Fibroblast of skin of scalp (primary cell): ENCODE measurements at places on chromosomes 7 and 10.
A peak's percentile ranks its signal among the peaks of the same experiment; 100 is the strongest.

GRCh38 chr7:8129318-8129659 is 132.7 kb downstream of the ICA1 start:
- DNase-seq: no peak

GRCh38 chr7:2807845-2808772 is 36.0 kb downstream of the GNA12 start:
- DNase-seq: no peak

- peak; percentile 49 for DNase-seq
These were observed 148.8 kb downstream of the CHRM2 start for GRCh38 chr7:137017221-137017620.

- DNase-seq: no peak
These were observed 528.5 kb upstream of the MGMT start for GRCh38 chr10:128938558-128938957.

GRCh38 chr10:84375011-84375410 is 46.6 kb downstream of the CCSER2 start:
- peak; percentile 52 for DNase-seq

GRCh38 chr10:36888925-36889573 is 236.3 kb upstream of the ANKRD30A start:
- DNase-seq: peak; percentile 19

DNA sequence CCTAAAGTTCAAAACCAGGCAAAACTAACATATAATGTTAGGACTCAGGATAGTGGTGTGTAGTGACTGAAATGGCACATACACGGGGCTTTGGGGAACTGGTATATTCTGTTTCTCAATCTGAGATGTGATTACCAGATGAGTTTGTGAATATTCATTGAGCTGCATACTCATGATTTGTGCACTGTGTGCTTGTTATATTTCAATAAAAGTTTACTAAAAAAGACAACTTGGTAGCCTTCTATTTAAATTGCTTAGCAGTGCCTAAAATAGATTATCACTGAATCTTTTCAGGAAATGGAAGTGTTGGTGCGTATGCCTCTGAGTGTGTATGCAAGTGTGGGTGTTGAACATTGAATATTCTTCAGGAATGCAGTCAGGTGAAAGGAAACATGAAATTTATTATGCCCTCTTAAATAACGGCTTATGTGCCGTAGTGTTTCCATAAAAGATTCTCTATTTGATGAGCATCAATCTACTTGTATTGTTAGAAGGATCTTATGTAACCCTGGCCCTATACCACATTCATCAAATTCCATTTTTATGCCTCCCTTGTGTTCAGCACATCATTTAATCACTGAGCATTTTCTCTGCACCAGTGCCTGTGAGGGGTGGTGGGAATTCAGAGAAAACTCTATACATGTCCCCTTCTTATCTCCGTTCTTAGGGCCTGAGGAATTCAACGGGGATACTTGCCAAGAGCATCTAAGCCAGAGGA is 82.6 kb upstream of the AUTS2 start:
- no peak for DNase-seq

DNA sequence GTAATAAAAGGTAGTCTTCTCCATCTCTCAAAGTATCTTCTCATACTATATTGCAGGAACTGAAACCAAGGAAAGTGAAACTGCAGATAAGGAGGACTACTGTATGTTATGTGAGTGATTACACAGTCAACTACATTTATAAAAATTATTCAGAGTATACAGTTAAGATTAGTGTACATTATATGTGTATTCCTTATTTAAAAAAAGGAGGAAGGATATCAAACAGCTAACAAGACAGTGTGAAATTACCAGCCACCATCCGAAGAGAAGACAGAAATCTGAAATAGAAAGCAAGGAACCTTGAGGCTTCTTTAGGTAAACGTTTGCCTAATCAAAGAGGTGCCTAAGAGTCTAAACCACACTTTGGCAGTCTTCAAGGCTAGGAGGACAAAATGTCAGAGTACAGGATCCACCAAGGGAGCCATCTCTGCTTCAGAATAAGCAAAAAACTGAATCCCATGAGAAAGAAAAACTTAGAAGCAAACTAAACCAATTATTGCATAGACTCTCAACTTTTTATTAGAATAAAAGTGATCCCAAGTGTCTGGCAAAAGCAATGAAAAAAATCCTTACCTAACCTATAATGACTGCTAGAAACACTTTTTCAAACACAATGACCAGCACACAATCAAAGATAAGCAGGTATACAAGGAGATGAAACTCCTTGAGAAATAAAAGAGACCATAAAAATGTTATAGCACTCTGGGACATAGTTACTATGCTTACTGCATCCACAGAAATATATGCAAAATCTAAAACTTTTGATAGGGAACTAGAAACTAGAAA is 6.4 kb downstream of the USP6NL start:
- no peak for DNase-seq

DNA sequence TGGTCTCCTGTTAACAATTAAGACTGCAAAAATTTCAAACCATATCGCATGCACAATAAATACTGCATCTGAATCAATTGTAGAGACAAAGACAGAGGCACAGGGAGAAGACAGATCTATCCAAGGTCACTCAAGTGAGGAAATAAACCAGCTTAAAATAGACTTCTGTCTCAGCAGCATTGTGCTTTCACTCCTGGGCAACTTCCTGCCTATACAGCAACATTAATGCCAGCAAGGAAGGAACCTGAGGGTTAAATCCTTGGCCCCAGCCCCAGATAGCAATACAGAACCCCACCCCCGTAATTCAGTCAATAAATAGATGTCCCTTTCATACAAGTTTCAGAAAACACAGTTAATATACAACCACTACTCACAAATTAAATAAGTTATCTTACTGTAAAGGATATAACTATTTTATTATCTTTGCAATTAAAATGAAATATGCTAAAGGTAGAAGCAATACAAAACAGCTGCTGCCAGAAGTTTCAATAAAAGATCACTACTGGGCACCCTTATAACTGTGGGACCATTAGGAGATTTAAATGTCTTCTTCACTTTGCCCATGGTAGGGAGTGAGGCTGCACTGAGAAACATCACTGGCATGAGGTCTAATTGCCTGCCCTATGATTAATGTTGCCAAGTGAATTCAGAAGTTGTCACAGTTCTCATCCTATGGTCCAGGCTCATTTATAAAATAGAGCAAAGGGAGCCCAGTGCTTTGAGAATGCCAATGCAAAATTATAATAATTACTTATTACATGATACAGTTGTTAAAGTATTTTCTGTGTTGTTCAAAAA is 49.4 kb downstream of the CAV1 start:
- DNase-seq: no peak

DNA sequence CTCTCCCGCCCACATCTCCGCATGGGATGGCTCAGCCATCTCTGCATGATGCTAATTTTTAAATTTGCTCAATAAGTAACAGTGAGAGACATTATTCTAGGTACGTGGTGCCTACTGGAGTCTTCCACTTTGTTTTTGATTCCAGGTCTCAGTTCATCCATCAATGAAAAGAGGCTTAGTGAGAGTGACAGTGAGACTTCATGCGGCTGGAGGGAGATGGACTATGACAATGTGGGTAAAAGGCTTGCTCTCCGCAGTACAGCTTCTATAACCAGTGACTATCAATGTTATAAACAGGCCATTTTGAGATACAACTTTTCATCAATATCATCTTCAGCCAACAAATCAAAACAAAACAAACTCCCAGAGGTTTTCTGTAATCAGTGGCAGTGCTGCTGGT is 563.4 kb upstream of the MKI67 start:
- DNase-seq: no peak

DNA sequence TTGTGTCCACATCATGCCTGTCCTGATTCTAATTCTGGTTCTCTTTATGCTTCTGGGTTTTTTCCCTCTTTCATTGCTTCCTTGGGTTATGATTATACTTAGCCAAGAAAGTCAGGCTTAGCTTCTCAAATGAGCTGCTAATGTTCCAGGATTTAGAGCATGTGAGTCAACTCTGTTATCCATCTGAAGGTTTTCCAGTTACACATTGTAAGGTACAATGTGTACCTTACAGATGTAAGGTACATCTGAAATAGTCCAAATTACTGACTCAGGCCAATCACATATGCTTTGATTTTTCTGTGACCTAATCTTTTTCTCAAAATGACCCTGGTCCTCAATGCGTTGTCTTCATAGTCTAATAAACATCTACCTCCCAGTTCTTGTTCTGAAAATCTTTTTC is 13.3 kb upstream of the MIOS start:
- no peak for DNase-seq

DNA sequence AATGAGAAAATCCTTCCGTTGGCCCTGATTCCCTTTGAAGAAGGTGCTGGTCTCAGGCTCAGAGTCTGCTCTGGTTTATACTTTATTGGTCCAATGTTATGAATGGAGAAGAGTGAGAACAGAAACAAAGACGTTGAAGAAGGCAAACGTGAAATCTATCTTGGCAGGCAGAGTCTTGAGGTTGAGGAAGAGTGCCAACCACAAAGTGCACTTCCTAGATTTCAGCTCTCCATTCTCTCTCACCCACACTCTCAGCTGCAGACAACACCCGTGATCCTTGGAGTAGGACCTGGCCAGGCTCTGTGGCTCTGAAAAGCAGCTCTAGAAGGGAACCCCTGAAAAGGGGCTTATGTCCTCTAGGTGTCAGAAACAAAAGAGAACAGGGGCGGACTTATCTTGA is 128.9 kb upstream of the PLXNA4 start:
- no peak for DNase-seq

DNA sequence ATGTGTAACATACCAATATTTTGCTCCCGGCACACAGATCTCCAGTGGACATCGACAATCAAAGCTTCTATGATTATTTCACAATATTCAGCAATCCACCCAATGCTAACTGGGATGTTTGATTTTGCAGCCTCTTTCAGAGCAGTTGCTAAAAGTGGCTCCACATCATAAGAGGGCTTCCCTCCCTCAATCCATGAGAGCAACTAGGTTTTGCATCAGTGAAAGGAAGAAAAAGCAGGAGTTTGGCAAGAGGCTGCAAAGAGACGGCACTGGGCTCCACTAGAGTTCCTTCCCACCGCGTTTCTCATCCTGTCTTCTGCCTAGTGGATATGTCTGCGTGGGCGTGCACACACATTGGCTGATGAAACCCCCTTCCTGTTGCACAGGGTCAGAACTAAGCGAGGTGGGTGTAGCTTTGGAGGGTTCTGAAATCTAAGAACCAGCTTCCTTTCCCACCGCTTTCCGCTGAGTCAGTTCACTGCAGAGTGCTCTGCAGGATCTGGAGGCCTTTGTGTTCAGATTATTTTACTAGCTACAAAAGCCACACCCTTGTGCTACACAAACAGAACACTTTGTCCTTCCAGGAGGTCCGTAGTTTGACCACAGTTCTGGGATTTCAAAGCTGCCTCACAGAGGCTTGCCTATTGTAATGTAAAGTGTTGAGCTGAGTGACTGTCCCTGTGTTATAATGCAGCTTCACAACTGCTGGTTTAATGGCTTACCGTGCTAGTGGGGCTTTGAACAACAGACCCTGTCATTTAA is 28.1 kb downstream of the ARL4A start:
- DNase-seq: peak; percentile 85

GRCh38 chr7:831596-832166 is 595 bp upstream of the SUN1 start:
- DNase-seq: peak; percentile 83

- no peak for DNase-seq
These were observed 61.5 kb downstream of the INSIG1 start for GRCh38 chr7:155358948-155359712.

GRCh38 chr7:33888166-33888565 is 17.2 kb upstream of the BMPER start:
- DNase-seq: no peak

- DNase-seq: no peak
These were observed 270.0 kb upstream of the PPP2R2D start for GRCh38 chr10:131630772-131631258.

DNA sequence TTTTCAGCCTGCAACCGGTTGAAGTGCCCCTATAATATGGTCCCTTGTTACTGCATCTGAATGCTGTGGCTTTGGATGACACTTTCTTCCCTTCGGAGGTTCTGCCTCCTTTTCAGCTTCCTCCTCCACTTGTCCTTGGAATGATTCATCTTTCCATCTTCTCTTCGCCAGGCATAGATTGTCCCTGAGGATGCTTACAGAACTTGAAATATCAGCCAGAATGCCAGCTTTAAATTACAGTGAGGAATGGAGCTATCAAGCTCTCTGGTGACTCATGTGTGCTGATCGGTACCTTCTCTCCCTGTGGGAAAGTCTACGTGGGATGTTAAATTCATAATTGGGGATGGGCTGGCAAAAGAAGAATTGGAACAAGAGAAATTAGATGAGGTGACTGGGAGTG is 45.9 kb upstream of the PDK4 start:
- no peak for DNase-seq

DNA sequence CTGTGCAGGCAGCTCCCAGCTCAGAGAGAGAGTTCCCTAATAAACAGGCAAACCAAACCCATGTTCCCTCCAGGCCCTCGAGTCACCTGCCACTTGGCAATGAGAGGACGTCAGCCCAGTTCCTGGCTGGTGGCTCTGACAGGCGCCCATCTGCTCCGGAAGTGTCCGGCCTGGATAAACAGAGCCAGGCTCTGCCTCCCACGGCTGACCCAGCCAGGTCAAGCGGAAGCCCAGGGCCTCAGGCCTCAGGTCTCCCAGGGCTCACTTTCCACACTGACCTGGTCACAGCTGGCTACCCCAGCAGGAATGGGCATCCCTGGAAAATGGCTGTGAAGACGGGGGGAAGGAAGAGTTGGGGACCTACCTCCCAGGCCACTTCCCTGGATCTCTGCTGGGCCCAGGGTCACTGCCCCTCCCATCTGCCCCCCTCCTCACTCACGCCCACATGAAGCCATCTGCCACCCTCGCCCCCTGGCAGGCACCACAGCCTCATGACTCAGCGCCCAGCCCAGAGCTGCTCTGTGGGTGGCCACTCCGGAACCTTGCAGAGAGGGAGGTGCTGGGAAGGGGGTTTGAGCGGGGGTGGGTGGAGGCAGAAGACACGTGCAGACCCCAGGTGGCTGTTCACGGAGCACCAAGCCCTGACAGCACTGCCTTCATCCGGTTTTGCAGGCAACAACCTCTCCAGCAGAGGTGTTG is 37.4 kb upstream of the DUSP5 start:
- DNase-seq: peak; percentile 37

- no peak for DNase-seq
These were observed 194.3 kb downstream of the TPK1 start for GRCh38 chr7:144641389-144642044.

GRCh38 chr7:134761266-134761665 is 18.2 kb upstream of the CALD1 start:
- peak; percentile 86 for DNase-seq

DNA sequence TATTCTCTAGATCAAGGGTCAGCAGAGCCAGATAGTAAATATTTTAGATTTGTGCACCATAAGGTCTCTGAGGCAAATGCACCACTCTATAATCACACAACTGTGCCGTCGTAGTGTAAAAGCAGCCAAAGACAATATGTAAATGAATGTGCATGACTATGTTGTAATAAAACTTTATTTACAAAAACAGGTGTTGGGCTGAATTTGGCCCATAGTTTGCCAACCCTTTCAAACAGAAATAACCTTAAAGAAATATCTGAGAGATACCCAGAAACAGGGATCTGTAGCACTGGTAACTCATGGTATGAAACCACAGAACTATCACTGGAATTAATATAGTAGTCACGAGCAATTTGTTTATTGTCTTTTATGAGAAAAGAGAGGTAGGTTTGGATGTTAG is 86.0 kb downstream of the ARID5B start:
- no peak for DNase-seq

GRCh38 chr10:34514290-34514689 is 300.8 kb downstream of the PARD3 start:
- DNase-seq: no peak
